Stimulated activated CD4-positive, alpha-beta T cell treated with anti-CD3 and anti-CD28 coated beads, Interleukin-1b, Interleukin-23, amount 100 ng/mL, for 4 hours (primary cell): ENCODE measurements at places on chromosomes 11 and 22.

GRCh38 chr11:44243595-44244343 is 66.2 kb downstream of the ALX4 start:
- no peak for DNase-seq

DNA sequence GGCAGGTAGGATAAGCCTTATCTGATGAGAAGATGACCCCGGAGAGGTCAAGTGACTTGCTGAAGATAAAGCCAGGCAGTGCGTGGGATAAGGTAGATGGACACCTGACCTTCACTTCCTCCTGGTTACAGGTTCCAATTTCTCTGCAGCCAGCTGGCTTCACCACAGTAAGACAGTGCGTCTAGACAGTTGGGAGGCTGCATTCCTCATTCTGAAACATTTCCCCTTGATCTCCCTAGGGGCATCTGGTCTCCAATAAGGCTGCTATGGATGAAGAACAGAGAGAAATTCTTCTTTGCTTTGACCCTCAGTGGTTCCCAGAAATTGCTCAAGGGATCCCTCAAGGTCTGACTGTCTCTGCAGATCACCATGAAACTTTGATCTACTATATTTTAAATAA is 211.3 kb downstream of the MYO18B start:
- no peak for DNase-seq

DNA sequence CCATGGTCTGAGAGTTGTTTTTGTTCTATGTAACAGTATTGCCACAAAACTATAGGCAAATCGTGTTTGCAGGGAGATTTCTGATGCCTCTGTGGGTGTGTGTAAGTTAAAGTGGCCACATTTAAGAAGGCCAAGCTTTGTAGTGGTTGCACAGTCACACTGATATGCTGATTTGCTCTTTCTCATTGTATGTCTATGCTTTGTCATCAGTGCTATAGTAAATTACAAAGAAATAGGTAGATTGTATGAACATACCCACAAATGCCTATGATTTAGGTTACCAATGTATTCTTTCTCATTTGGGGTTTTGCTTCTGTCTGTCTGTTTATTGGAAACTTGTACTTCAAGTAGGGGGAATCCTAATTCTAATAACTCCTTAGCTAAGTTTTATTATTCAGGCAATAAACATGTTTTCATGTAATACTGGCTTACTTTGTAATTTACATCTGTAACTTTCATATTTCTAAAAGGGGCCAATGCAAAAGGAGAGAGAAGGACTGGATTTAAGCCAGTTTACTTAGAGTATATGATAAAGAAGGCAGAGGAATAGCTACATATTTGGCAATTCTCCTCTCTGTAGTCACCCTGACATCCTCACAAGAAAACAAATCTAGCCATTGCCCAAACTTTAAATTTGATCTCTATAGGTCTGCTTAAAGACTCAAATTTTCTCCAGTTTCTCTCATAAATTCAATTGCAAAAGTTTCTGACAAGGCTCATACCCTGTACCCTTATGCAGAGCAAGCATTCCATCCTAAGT is 2.0 kb downstream of the FIBIN start:
- DNase-seq: no peak

- DNase-seq: no peak
Observed at GRCh38 chr22:44758344-44758973, 6.1 kb downstream of the ARHGAP8 start.

DNA sequence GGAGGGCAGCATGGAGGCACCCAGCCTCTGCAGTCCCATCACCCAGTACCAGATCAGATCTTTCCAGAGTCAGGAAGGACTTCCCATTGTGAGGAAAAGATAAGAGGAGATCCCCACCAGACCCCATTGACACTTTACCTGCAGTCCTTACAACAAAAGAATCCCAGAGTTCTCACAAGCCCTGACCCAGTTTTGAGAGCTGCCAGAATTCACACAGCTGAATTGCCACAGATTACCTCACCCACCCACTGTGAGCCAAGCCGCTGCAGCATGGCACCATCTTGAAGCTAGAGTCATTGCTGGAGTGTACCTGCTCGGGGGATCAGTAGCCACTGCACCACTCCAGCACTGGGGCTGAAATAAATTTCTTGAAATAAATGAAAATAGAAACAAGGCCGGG is 91.8 kb upstream of the UBASH3B start:
- no peak for DNase-seq

DNA sequence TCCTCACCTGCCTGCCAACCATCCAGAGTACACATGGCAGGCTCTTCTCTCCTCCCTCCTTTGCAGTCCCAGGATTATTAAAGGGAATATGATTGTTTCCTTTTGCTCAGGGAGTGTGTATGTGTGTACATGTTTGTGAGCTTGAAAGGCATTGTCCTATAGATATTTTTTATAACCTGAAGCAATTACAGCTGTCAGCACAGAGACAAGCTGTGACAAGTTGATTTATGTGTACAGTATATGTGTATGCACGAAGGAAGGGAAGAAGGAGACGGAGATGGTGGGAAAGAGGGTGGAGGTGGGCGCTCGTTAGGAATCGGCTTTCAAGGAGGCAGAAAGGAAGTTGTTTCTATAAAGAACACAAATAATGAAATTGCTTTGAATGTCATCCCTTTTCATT is 537.0 kb downstream of the NTM start:
- DNase-seq: no peak

- no peak for DNase-seq
Observed at GRCh38 chr11:8333376-8333775, 69.7 kb upstream of the LMO1 start.

- DNase-seq: no peak
Observed at GRCh38 chr11:1854949-1855885, 2.3 kb downstream of the LSP1 start.

GRCh38 chr11:617199-617911 is 1.6 kb upstream of the IRF7 start:
- DNase-seq: no peak

DNA sequence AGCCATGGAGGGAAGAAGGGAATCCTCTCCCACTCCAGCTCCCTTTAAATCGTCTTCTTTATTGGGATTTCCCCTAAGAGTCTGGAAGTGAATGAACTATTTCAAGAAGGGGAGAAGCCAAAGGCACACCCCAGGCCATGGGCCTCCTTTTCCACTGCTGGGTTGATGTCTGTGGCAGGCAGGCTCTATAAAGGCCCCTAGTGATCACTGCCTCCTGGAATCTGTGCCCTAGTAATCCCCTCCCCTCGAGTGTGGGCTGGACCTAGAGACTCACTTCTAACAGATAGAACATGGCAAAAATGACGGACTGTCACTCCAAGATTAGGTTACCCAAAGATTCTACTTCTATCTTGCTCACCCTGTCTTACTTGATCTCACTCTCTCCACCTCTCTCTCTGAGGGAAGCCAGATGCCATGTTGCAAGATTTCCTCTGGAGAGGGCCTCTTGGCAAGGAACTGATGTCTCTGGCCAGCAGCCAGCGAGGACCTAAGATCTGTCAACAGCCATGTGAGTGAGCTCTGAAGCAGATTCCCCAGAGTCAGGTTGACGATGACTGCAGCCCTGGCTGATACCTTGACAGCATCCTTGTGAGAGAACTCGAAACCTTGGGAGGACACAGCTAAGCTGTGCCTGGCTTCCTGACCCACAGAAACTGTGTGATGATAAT is 444.8 kb downstream of the SOX6 start:
- DNase-seq: no peak

- no peak for DNase-seq
Observed at GRCh38 chr11:112651386-112651785, 309.8 kb upstream of the NCAM1 start.

DNA sequence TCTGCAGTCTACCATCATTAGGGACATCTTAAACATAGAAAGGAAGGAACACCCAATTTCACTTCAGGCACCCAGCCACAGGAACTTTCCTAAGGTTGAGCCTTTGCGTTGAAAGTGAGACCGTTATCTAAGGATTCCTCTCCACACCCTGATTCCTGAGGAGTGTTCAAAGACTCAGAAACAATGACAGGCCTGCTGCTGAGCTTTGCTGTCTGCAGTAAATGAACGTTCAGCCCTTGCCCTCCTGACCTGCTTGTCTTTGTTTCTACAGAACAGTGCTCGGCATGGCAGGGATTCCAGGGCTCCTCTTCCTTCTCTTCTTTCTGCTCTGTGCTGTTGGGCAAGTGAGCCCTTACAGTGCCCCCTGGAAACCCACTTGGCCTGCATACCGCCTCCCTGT is 7.0 kb downstream of the PRSS23 start:
- DNase-seq: no peak

- peak; percentile 46 for DNase-seq
Observed at GRCh38 chr11:86214710-86215109, 29.8 kb upstream of the EED start.

- no peak for DNase-seq
Observed at GRCh38 chr11:32890843-32891656, 1.6 kb upstream of the QSER1 start.

DNA sequence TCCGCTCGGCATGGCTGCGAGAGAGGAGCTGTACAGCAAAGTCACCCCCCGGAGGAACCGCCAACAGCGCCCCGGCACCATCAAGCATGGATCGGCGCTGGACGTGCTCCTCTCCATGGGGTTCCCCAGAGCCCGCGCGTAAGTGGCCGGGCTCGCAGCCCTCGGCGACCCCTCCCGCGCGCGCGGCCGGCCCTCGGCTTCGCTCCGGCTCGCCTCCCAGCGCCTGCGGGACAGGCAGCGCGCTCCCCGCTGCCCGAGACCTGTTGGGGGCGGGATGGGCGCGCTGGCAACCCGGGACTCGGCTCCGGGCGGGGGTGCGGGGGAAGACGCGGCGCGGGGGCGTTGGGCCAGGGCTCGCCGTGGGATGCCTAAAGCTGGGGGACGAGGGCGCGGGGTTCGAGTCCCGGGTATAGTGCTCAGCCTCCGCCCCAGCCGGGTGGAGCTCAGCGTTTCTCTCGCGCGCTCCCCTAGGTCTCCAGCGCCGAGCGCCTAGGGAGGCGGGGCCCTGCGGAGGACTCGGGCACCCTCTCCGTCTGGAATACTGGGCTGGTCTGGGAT is 630 bp downstream of the UBASH3B start:
- DNase-seq: peak; percentile 39

DNA sequence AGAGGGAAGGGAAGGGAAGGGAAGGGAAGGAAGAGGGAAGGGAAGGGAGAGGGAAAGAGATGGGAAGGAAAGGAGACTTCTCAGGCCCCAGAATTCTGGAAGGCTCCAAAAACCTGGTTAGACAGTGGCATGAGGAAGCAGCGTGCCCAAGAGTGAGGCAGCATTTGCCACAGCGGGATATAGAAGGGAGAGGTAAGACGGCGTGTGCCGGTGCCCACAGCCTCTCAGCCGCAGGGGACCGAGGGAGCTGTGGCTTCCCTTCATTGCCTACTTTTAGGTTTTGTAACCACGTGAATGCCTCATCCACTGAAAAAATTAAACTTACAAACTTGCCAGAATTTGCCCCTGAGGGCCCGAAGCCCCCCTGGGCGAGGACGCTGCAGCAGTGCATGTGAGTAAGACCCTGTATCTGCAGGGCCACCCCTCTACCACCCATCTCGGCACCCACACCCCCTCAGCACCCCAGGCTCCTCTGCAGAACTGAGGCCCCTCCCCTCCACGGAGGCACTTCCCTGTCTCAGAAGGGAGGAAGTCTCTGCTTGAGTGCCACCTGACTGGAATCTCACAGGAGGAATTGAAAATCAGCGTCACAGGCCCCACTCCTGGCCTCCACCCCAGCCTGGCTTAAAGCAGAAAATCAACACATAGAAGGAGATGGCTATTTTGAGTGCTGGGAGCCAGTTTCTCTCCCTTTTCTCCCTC is 58.1 kb downstream of the LINC01488 start:
- DNase-seq: no peak

DNA sequence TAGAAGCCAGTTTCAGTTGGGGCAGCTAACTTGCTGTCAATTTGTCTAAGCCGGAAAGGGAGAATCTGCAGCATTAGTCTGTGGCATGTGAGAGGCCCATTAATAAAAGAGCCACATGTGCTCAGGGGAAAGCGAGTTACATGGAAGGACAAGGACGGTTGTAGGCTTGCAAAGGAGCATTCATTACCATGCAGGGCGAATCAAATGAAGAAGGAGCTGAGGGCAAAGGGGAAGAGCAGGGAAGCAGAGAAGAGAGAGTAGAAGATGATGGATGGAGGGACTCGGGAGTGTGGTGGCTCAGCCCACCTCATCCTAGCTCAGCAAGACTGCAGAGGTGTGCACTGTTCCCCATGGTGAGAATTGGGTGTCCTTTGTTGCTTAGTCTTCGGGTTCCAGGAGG is 152.7 kb upstream of the TBCEL start:
- DNase-seq: no peak

GRCh38 chr11:34613552-34614056 is 7.3 kb upstream of the EHF start:
- DNase-seq: no peak
